CD4-positive, alpha-beta T cell treated with Interleukin-17A for 4 hours (primary cell): ENCODE measurements at places on chromosomes 4 and X.

- DNase-seq: no peak
Measured at GRCh38 chr4:40143926-40144508, 52.8 kb upstream of the RHOH start.

- no peak for DNase-seq
Measured at GRCh38 chrX:31092476-31092875, 20.6 kb upstream of the FTHL17 start.

- no peak for DNase-seq
Measured at GRCh38 chrX:36568946-36569345, 439.2 kb upstream of the FAM47C start.

DNA sequence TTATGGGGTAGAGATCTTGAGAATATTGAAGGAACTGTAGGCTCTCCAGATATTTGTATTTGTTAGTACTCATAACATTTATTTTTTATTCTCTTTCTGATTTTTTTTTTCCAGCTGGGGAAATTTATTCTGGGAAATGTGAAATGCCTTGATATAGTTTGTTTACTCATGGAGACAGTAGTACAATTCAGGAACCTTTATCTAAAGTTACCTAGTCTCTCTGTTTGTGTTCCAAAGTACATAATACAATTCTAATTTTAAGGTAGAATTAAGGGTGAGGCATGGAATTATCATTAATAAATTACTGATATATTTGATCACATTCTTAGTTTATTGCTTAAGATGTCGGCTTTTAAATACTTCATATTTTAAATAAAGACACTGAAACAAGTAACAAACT, 114.0 kb downstream of the RS1 start:
- no peak for DNase-seq

GRCh38 chr4:184217634-184218033, at the start of gene ENPP6:
TSS of gene ENPP6 (minus strand) at chr4:184217873. CDS start at chr4:184217819, 54 bp downstream.
- no peak for DNase-seq

DNA sequence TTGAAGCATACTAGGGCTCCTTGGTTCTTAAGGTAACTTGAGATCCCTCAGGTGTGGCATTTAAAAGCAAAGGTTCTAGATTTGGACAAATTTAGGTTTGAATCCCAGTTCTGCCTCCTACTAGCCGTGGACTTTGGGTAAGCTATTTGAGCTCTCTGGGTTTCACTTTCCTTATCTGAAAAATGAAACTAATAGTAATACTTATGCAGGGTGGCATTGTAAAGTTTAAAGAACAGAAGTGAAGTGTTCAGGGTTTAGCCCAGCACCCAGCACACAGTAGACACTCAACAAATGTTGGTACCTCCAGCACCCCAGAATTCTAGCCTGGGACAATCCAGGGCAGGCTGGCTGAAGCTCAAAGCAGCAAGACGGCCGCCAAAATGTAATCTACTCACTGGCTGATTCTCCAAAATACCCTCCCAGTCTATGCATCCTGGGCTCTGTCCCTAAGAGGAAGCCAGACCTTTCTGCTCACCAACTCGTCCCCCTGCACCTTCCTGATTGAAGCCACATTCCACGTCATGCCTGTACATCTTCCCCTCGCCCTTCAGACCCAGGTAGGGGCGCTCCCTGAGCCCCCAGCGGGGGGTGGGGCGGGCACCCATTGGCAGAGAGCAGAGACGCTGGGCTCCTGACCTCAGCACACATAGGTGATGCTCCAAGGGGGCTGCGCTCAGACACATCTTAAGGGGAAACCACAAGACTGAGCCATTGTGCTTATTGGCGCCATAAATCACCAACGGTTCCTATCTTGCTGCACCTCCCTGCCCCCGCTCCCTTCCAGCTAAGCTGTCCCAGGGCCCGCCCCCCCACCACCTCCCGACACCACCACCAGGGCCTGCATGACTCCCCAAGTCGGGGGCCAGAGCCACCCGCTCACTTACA, 160.6 kb downstream of the BCOR start:
- peak; percentile 38 for DNase-seq

DNA sequence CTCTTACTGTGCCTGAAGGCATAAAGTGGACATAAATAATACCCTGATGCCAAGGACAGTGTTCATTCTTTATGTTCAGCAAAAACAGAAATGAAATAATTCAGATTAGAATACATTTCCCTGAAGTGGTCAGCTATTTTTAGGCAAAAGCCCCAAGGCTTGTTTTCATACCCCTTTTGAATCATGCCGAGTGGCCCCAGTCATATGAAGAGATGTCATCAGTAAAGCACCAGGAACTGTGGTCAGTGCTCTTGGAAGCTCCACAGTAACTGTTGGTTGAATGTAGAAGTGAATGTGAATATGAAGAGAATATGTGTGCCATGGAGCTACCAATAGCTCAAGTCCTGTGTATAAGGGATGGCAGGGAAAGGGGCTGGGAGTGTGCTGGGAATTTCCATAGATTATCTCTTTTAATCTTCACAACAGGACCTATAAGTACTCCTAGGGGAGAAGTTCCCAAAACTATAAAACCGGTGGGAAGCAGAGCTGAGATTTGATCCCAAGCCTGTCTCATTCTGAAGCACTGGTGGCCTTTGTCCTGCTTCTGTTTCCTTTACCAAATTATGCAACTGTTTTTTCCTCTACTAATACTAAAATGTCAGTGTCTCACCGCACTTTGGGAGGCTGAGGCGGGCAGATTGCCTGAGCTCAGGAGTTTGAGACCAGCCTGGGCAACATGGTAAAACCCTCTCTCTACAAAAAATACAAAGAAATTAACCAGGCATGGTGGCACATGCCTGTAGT, 52.6 kb downstream of the FNIP2 start:
- DNase-seq: no peak

- DNase-seq: no peak
Measured at GRCh38 chrX:120269373-120270035, 18.9 kb downstream of the ZBTB33 start.

DNA sequence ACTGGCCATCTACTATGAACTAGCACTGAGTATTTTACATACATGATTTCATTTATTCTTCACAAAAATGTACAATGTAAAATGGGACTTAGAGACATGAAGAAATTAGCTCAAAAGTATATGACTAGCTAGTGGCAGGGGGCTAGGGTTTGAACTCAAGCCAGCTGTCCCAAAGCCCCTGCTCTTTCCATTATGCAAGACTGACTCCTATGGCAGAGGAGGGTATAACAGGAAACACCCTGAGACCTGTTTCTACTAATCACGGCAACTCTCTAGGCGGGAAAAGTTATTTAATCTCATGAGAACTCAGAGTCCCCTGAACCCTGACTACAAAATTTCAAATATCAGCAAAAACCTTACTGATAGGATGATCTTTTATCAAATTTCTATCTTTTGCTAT, 150.6 kb downstream of the PRDM5 start:
- no peak for DNase-seq

DNA sequence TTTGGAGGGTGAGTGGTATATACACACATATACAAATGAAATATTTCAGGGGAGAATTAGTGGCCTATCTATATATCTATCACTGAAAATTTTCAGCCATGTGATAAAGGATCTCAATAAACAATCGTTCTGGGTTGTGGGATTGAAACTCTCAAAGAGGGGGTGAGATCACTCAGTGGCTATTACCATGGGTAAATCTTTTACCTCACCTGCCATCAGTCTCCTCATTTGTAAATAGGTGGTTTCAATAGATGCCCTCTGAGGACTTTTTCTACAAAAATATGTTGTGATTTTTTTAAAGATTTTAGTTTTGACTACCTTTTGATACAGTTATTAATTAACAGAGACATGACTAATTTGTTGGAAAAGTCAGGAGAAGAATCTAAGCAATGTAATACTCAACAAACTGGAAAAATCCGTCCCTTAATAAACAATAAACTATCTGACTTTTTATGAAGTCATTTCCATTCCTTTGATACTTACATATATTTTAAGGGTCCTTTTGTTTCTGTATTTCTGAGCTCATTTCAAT, 192.8 kb downstream of the MAD2L1 start:
- DNase-seq: no peak

- no peak for DNase-seq
Measured at GRCh38 chr4:44538534-44538933, 89.9 kb upstream of the KCTD8 start.

DNA sequence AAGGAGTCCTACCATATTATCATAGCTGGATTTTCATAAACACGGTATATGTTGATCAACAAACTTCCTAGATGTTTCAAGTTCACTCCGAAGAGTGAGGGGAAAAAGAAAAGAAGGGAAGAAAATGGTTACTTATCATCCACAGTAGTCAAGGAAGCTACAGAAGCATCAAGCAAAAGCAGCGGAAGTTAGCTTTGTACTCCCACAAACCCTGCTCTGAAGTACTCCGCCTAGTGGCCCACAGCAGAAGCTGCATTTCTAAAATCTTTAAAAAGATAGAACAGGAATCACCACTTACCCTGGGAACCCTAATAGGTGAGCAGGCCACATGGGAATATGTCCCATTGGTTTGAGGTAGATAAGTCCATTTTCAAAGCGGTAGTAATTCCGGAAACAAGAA, 28.5 kb upstream of the FRG1 start:
- no peak for DNase-seq

- DNase-seq: no peak
Measured at GRCh38 chr4:41205854-41206460, 8.4 kb downstream of the APBB2 start.

DNA sequence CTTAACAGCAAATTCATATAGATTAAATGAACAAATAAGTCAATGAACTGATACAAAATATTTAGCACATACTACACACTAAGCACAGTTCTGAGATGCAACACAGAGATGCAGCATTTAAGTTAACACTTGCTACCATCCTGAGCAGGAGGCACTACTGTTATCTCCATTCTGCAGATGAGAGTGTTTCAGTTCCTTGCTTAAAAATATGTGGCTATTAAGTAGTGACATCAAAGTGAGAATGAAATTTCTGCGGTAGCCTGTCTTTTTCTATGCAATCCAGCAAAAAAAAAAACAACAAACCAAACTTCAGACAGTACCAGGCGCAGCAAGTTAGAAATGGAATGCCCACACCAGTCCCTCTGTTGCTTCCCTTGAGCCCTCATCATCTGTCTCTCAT, 90.8 kb downstream of the SHISA3 start:
- DNase-seq: no peak

GRCh38 chr4:48879561-48880442, 26.8 kb downstream of the OCIAD2 start:
- no peak for DNase-seq

DNA sequence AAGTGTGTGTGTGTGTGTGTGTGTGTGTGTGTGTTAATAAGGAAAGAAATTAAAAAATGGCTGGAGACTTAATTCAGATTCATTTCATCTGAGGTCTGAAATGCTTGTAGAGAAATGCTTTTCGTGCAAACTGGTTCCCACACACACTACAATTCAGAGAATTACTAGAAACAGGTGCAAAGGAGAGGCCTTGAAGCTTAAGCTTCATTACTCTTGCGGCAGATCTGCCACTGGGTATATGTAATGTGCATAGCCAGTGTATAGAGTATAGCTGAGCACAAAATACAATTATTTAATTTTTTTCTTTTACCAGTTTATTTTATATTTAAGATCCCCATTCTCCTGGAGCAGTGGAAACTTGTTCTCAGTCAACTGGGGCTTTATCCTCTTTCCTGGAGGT, 31.8 kb upstream of the MAGEB10 start:
- DNase-seq: no peak

DNA sequence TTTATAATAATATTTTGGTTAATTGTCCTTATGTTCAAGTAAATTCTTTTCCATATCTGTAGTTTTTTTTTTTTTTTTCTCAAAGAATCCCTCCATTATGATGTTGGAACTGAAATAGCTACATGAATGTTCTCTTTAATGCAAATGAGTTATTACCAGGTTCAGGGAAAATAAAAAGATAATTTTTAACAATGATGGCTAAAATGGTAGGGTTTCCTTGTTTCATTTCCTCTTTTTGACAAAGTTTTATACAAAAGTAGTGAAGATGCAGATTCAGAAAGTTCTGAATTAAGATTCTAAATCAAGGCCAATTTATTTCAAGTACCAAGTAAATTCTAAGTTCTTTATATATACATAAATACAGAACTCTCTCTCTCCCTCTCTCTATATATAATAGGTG, 779.0 kb upstream of the INTU start:
- DNase-seq: no peak

GRCh38 chrX:66046612-66047235, 6.8 kb upstream of the VSIG4 start:
- DNase-seq: peak; percentile 11

- DNase-seq: no peak
Measured at GRCh38 chr4:115720611-115721010, 607.2 kb upstream of the NDST4 start.

- no peak for DNase-seq
Measured at GRCh38 chr4:139761461-139761860, 95.8 kb downstream of the MGST2 start.

- no peak for DNase-seq
Measured at GRCh38 chr4:150173982-150174398, 95.7 kb downstream of the DCLK2 start.
